WTC11 (cell line): ENCODE measurements at places on chromosomes 5 and 9. TPM values are rescaled to one million over a fixed set of nuclear protein-coding genes. Genes with fewer than 3 reads are reported as not detected.

- H3K4me1 ChIP-seq: peaks cover 49% of the 10 kb centered on the region
- peak overlapping the region; percentile 10; the same call in 1 of the 2 replicates for H3K27ac ChIP-seq
- no peaks in the 10 kb centered on the region for H3K27me3 ChIP-seq
- no peak overlapping the region for H3K4me3 ChIP-seq
- DNase-seq: no peak
- no peaks in the 10 kb centered on the region for H3K36me3 ChIP-seq
These were observed 309.6 kb downstream of the CWC27 start for GRCh38 chr5:65078331-65078730.

DNA sequence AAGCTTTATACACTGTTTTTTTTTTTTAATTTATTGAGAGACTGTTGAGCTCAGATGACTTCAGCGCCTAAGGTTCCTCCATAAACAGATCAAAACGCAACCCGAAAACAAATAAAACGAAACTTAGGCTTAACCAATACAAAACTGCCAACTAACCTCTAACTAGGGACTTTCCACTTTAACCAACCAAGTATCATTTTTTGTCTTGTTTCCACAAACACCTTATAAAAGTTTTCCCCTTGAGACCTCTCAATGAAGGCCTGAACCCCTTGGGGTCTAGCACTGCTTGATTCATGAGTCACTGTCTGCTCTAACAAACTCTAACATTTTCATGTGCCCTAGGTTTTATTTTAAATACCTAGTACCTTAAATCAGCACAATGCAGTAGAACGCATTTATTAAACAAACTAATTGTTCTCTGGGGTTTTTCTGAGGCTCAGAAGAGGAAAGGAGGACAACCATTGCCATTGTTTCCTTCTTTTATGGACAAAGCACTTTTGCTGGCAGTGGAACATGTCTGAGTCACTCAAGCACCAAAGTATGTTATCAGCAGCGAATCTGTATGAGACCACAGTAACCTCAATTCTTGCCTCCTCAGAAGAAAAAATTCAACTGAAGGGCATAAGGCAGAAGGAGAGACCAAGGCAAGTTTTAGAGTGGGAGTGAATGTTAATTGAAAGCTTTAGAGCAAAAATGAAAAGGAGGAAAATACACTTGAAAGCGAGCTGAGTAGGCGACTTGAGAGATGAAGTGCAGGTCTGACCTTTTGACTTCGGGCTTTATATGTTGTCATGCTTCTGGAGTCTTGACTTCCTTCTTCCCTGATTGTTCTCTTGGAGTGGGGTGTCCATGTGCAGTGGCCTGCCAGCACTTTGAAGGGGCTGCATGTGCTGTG is 97.7 kb upstream of the HCN1 start:
- no peak overlapping the region for H3K4me3 ChIP-seq
- no peak overlapping the region for H3K27ac ChIP-seq
- peaks cover 6% of the 10 kb centered on the region for H3K27me3 ChIP-seq
- DNase-seq: no peak

DNA sequence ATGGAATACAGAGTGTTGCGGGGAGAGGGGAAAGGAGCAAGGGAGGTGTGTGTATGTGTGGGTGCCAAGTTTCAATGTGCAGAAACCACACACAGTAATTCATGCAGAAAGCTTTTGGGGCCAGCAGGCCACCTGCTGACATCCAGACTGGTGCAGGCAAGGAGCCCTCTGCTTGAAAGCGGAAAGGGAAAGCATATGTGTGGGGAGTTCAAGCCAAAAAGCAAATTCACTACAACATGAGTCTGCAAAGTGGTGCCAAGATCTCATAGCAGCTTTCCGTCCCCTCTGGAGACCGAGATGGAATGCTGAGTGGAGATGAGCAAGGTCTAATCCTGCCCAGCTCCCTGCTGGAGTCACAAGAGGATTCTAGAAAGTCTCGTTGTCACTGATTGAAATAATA is 159.7 kb upstream of the VLDLR start:
- H3K36me3 ChIP-seq: peaks cover 24% of the 10 kb centered on the region
- no peaks in the 10 kb centered on the region; the same call in 1 of the 2 replicates for H3K27me3 ChIP-seq
- DNase-seq: no peak
- no peak overlapping the region for H3K27ac ChIP-seq
- H3K4me3 ChIP-seq: no peak overlapping the region

Gene PCDHGA4
- 3.4 to 3.9 TPM (median 3.5 TPM) in 3 replicates for total RNA-seq

- H3K36me3 ChIP-seq: no peaks in the 10 kb centered on the region
- DNase-seq: no peak
- H3K27me3 ChIP-seq: no peaks in the 10 kb centered on the region
- H3K4me3 ChIP-seq: no peak overlapping the region
- H3K27ac ChIP-seq: no peak overlapping the region
These were observed 17.5 kb upstream of the GPX3 start for GRCh38 chr5:151002681-151003502.

DNA sequence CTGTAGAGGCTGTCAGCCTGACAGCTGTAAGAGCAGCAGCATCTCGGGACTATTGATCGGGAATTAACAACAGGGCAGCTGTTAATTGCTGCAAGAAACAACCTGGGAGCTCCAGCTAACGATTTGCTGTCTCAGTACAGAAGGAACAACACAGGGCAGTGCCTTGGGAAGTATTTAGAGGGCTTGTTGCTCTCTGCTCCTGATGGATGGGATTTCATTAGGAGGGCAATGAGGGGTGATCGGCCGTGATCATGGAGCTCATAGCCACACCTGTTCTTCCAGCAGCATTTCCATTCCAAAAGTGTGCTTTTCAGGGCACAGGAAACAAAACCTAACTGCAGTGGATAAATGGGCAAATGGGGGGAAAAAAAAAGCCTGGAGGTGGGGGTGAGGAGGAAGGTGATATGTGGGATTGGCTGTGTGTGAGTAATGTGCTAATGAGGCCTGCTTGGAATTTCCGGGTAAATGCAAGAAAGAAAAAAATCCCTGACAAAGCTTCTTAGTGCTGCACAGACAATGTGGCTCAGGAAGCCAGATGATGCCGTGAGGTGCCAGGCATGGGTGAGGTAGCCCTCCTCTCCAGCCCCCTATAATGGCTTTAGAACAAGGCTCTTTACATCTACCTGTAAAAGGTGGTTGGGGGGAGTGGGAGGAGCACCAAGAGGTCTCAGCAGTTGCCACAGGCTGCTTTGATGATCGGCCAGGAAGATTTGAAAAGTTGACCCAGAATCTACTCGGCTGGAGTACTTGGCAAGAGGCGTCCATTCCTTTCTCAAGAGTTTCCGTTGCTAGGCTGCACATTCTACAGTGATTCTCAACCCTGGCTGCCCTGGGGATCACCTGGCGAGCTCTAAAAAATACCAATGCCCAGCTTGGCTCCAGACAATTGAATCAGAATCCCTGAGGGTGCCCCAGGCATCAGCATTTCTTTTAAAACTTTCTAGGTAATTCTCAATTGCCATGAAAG is 139.5 kb upstream of the KLF9 start:
- peak; percentile 18 for DNase-seq
- H3K4me3 ChIP-seq: peak overlapping the region; percentile 16
- H3K27ac ChIP-seq: peak overlapping the region; percentile 97
- peaks cover 38% of the 10 kb centered on the region for H3K4me1 ChIP-seq

Gene OBP2B
- total RNA-seq: not detected in 3 replicates

DNA sequence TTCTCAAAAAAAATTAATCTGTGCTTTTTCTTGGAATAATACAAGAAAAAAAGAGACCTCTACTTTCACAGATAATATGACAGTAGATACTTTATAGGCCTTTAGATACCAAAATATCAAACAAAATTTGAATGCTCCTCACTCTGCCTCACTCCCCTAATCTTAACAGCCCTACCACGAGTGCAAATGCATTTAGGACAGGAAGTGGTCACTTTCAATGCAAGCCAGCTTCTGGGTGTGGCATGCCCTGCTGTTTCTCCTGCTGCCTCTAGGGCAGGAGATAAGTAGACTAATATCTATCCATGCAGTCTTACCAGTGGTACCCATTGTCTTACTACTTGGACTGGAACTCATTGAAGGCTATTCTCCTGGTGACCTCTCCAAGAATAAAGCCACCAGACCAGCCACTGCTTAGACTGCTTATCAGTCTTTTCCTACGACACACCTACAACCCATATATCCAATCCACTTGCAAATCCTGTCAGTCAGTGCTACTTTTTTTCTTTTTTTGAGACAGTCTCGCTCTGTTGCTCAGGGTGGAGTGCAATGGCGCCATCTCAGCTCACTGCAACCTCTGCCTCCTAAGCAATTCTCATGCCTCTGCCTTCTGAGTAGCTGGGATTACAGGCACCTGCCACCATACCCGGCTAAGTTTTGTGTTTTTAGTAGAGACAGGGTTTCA is 23.0 kb downstream of the FRRS1L start:
- H3K36me3 ChIP-seq: no peaks in the 10 kb centered on the region
- H3K4me1 ChIP-seq: peaks cover 9% of the 10 kb centered on the region
- H3K4me3 ChIP-seq: no peak overlapping the region
- no peaks in the 10 kb centered on the region for H3K27me3 ChIP-seq
- H3K27ac ChIP-seq: no peak overlapping the region

Gene TEK
- total RNA-seq: 2.5 to 3.1 TPM (median 2.5 TPM) in 3 replicates

DNA sequence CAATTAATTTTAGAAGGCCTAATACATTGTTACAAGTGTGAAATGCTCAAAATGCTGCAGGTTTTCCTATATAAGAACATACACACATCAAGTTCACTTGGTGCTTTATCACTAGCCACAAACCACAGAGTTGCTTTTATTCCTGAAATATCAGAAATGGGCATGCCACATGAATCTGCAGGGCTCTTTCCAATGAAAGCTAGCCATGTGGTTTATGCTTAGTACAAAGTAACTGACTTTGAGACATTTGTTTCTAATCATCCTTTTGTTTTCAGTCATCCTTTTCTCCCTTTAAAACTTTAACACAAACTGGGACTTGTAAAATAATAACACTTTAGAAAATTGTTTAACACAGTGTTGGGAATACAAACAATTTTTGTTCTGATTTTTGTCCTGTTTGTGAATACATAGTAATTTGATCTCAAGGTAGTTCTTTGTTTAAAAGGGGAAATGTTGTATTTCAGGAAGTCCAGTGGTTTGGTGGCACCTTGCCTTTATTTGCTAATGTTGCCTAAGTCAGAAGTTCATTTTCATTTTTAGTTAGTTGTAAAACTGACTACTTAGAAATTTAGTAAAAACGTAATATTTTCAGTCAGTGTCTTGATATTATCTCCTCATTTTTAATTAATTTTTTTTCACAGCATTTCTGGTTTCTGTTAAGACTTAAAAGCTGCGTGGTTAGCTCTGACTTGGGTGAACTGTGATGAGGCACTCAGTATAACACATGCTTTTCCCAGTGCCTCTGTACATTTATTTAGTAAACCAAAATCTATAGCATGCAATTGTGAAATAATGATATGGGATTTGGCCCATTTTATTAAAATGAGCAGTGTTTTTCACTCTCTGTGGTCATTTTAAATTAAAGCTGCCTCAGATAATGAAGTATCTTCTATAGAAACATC is 18.6 kb downstream of the PRDM6 start:
- no peaks in the 10 kb centered on the region for H3K36me3 ChIP-seq
- no peak overlapping the region for H3K27ac ChIP-seq
- DNase-seq: no peak
- peaks cover 9% of the 10 kb centered on the region for H3K27me3 ChIP-seq

Gene RCL1
- total RNA-seq: 22.4 to 27.2 TPM (median 25.3 TPM) in 3 replicates

Gene ACTL7B
- not detected in 3 replicates for total RNA-seq
